Putamen (tissue), 1 donor: ENCODE measurements at places on chromosomes 1 and 21.

DNA sequence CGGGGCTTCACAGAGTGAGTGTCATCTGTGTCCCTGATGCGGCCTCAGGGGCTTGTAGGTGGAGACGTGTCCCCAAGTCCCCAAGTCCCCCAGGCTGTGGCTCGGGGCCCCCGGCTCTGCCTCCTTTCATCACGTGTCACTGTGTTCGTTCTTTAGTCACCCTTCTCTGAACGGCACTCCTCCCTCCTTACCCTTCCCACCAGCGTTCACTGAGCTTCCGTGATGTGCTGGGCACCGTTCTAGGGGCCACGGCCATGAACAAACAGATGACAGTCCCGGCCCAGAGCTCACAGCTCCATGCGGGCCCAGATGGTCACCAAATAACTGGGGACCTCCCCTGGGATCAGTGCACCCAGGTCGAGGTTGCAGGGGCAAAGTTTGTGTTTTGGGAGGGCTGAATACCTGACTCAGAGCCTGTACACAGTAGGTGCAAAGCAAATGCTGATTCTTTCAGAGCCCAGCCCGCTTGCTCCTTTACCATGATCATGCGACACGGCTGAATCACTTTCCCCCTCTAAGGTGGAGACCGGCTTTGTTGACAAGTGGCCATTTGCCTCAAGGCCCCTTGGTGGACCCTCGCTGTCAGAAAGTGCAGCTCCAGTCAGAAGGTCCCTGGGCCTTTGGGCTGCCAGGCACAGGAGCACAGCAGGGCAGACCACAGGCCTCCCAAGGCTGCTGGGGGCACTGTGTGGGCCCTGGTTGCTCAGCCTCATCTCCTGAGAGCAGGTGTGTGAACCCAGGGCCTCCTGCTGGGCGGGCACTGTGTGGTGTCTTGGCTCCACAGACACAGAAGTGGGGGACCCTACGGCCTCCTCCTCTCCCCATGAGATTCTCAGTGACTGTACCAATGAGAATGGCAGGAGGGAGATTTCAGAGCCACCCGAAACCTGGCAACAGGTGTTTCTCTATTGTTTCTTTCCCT, 592.5 kb downstream of the PTPRU start:
- no peak for DNase-seq

DNA sequence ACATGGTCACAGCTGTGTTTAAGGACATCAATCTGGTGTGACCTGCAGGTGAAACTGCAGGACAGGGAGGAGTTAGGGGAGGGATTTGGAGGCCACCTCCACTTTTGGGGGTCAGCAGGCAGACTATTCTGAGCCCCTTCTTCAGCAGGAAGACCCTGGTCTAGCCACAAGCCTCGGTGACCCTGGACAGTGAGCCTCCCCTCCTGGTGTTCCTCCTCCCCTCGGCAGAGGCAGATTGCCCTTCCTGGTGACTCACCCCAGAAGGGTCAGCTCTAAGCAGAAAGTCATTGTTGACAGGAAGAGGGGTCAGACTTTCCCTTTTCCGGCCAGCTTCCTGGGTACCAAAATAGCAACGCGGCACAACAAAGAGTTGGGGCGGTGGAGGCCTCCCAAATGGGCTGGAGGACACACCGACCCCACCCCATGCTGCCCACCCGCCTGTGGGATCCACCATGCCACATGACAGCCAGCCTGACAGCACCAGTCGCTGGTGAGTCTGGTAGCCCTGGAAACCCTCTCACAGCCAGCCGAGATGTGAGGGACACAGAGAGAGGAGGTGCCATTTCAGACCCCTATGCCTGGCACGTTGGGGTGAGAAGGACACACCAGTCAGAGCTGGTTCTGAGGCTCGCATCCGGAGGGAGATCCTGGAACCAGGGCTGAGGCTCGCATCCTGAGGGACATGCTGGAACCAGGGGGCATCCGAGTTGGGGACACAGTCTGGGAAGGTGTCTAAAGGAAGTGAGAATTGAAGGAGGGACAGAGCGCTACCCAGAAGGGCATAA, 14.7 kb upstream of the CSF1 start:
- no peak for DNase-seq

DNA sequence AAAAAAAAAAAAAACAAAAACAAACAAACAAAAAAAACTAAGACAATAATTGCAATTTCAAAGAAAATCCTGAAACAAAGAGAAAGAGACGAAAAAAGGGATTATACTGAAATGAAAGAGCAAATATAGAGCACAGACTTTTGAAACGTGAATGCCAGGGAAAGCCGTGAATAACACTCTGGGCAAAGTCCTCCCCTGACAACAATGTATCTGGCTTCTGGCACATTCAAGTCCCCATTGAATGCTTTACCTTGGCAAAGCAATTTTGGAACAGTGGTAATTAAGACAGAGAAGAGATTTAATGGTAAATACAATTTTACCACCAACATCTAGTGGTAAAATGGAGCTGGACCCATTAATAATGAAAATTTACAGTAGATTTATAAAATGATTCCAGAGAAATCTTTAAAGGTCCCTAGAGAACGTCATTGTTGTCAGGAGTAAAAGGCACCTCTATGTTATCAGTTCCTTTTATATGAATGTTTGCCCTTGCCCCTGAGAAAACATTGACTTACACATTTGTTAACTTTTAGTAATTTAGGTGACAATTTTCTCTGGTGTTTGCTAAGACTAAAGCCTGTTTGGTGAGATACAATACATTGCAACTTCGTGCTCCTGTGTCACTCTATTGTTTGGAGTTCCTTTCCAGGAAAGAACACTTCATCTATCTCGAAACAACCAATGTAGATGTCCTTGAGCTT, 89.7 kb downstream of the GREM2 start:
- no peak for DNase-seq

GRCh38 chr1:119873135-119874015, 22.9 kb downstream of the ADAM30 start:
- no peak for DNase-seq

DNA sequence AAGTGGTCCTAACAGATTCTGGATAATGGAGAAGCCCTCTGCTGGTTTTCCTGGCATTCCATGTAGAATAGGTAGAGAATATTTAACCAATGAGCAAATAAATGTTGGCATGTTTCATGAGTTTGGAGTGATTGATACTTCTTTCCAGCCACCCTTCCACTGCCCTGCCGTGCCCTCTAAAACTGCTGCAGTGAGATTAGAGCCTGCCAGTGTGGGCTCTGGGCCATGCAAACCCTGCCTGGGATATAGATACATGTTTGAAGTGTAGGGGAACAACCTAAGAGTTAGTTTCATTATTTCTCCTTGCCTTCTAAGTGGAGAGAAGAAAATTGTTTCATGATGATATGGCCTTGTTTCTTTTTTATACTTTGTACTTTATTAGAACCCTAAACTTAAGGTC, 10.4 kb downstream of the UBE2Q1 start:
- no peak for DNase-seq
